Stimulated activated CD4-positive, alpha-beta T cell treated with anti-CD3 and anti-CD28 coated beads, Interleukin-15, amount 100 ng/mL, for 24 hours (primary cell): ENCODE measurements at places on chromosomes 5 and 9.

GRCh38 chr9:106218854-106219253 lies 524.5 kb downstream of the TMEM38B start:
- no peak for DNase-seq

DNA sequence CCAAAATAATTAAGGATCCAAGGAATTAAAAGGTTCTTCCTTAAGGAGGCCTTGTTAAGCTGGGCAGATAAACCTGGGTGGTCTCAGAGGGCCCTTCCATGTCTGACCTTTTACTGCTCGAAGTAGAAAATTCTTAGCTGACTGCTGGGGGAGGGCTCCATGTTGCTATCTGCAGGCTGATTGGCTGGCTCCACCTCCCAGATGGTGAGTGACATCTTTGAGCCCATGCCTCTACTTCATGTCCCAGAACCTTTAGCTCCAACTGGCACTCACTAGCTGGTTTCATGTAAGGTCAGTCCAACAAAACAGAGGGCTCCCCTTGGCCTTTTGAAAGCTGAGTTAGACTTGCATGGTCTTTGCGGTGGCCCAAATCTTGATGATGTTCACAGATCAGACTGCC lies 188.2 kb downstream of the PAX5 start:
- DNase-seq: no peak

DNA sequence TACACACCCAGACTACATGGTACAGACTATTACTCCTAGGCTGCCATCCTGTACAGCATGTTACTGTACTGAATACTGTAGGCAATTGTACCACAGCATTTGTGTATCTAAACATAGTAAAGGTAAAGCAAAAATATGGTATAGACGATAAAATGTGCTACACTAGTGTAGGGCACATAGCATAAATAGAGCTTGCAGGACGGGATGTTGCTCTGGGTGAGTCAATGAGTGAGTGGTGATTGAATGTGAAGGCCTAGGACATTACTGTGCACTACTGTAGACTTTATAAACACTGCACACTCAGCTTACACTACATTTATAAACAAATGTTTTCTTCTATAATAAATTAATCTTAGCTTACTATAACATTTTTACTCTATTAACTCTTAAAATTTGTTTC lies 25.6 kb downstream of the ANKRD55 start:
- DNase-seq: no peak

DNA sequence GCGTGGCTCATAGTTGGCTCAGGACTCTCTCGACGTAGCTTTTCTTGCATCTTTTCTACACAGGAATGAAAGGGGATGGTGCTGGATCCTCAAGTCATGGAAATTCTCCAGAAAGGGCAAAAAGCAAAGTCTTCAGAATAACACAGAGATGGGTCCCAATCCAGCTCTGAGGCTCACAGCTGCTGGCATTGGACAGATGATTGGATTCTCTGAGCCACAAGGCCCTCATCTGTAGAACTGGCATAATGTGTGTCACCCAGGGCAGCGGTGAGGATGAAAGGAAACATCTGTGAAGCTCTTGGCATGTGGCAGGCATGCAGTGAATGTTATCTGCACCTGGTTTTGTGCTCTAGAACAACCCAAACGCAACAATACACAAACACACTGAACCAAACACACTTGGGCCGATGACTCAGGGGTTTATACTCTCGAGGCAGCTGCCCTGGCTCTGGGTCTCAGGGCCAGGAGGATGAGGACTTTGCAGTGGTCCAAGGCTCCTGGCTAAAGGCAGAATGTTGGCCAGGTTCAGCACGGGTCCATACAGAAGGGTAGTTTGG lies 64.0 kb upstream of the UBTD2 start:
- DNase-seq: no peak

DNA sequence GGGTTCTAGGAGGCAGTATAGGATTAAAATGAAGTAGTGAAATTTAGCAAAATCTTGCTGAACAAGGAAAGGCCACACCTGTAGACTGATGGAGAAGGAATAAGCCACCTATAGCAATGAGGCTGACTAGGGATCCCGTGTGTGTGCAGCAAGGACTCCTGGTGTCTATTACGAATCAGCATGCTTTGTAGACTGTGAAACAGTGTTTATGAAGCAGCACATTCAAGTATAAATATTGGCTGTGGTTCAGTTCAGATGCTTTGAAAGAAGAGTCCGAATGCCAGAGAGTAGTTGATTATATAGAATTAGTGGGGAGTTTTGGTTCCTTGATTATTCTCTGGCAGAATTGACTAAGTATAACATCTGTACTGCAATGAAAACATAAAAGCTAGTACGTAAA lies 41.8 kb downstream of the CAST start:
- no peak for DNase-seq

DNA sequence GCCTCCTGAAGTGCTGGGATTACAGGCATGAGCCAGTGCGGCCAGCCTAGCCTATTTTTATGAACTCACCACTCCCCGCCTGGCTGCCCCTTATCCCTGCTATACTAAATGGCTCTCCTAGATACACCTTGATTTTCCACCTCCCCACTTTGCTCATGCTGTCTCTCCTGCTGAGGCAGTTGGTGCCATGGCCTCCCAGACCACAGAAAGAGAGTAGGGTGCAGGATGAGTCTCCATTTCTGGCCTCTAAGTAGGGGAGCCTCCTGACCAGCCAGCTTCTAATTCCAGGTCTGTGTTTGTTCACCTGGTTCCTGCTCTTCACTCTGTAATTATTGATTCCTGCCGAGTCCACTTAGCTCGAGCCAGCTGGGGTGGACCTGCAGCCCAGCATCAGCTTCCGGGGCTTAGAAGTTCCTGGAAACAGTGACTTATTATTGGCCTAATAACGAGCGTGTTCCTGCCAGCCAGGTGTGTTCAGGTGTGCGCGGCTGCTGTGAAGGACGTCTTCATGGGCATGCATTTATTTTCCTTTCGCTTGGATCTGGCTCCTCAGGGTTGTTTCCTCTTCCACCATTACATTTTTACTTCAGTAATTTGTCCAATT lies 34.0 kb downstream of the ZNF618 start:
- no peak for DNase-seq

GRCh38 chr9:116331241-116331640 lies 177.7 kb downstream of the PAPPA start:
- DNase-seq: no peak
